ENCODE measurements at places on chromosomes 1 and 21. TPM values are rescaled to one million over a fixed set of nuclear protein-coding genes. Genes with fewer than 3 reads are reported as not detected.
A peak's percentile ranks its signal among the peaks of the same experiment; 100 is the strongest.

GRCh38 chr1:74641161-74641560, 32.4 kb downstream of the ERICH3 start:
- no peak for DNase-seq

DNA sequence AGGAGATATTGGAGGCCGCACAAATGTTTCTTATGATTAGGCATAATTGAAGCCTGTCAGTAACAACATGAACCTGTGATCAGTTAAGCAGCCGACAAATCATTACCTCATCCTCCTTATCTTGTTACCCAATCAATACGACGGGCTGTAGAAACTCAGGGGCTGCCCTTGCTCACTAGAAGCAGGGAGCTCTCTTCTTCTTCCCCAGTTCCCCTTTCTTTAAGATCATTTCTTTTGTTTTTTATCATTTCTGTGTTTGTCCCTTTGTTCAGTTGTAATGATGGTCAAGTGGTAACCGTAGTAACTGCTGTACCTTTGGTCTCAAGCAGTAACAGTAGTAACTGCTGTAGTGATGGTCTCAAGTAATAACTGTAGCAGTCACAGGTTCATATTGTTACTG, 13.8 kb upstream of the FCGR2A start:
- no peak for DNase-seq

- DNase-seq: no peak
Observed at GRCh38 chr1:75841421-75841820, 44.7 kb downstream of the MSH4 start.

GRCh38 chr1:204077979-204078696, 5.2 kb downstream of the SOX13 start:
- DNase-seq: peak; percentile 77

- DNase-seq: no peak
Observed at GRCh38 chr1:76103034-76103433, 28.5 kb downstream of the ST6GALNAC3 start.

DNA sequence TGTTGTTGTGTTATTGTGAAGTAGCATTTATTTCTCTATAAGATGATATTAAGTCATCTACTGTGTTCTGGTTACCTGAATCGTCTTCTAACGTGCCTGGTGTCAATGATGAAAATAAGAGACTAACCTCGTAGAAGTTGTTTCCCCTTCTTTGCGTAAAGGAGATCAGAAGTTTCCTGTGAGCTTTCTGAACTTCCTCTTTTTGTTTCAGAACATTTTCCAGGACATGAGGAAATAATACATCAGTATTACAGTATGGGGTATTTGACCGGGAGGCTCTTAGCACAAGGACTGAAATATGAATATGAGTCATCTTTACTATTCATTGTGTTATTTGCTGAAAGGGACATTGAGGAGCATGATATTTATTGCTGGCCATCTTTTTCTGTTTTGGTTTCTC, 1.3 kb downstream of the ST6GALNAC3 start:
- DNase-seq: no peak

DNA sequence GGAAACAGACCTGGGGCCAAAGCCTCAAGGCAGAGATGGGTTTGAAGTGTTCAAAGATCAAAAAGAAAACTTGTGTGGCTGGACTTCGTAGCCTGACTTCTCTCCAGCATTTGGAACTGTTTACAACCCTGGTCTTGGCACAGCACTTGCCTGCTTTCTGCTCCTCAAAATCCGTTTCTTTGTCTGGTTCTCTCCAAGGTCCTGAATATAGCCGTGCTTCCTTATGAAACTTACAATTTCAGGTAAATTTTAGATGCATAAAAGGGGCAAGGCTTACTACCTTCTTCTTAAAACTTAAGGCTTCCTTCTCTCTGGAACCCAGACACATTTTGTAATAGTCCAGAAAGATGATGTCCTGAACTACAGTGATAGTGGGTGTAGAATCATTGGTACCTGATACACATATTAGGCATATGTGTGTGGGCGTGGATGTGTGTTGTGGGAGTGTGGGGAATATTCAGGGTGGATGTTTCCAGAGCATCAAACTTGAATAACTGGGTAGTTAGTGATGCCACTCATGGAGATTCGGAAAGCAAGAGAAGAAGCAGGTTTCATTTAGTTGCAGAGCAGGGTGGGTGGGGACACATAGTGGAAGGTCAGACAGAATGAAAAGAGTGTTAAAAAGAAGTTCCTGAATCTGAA, 26.4 kb upstream of the FAM78B start:
- DNase-seq: no peak

The CRYAA gene
- total RNA-seq: not detected
